Stimulated activated CD4-positive, alpha-beta T cell treated with anti-CD3 and anti-CD28 coated beads, Interleukin-2, amount 100 ng/mL, for 48 hours (primary cell): ENCODE measurements at places on chromosomes 7 and 10.

DNA sequence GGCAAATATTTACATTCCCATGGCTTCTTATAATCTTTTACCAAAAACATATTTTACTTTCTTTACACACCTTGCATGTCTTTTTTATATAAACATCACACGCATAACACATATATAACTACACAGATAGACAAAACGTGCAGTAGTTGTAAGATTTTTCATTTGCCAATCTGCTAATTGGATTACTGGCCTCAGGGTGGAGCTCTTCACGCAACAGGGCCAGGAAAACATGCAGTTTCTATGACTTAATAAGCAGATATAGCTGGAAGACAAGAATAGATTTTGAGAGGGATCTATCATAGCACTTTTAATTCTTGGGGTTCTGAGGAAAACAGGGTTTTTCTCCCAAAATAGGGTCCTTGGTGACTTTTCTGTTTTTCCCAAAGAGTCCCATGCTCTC lies 12.7 kb downstream of the ACADSB start:
- no peak for DNase-seq

GRCh38 chr10:133394801-133395221 lies 854 bp downstream of the MTG1 start:
- no peak for DNase-seq

DNA sequence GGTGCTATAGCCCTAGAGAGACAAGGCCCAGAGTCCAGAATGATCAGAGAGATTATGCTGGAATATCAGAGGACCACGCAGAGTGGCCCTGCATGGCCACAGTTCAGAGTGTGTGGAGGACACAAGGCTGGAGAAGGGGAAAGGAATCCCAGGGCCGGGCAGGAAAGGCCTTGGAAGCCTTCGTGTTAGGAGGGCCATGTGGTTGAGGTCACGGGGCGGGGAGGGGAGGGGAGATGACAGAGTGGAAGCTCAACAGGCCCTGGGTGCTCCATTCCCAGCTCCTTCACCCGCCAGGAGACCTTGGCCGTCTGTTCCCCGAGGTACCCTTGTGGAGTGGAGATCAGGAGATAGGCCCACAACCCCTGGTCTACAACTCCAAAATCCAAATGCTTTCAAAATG lies 13.2 kb upstream of the EN2 start:
- DNase-seq, result no peak

- DNase-seq, result peak; percentile 14
These were observed 871 bp upstream of the GTF2IRD1 start for GRCh38 chr7:74452748-74453321.

DNA sequence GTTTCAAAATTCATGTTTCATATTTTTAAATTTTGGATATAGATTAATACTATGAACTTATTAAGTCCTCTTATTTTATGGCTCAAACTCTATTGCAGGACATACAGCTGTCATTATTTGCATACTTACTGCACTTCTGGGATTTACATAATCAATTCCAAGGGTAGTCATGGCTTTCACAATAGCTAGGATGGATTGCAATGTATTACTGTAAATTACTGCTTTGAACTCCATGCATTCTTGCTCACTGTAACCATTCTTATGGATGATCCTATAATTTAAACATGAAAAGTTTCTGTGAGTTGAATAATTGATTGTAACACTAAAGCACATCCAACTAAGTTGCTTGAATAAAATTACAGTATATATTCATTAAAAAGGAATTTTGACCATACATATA lies 23.5 kb downstream of the GNAT3 start:
- DNase-seq, result no peak

DNA sequence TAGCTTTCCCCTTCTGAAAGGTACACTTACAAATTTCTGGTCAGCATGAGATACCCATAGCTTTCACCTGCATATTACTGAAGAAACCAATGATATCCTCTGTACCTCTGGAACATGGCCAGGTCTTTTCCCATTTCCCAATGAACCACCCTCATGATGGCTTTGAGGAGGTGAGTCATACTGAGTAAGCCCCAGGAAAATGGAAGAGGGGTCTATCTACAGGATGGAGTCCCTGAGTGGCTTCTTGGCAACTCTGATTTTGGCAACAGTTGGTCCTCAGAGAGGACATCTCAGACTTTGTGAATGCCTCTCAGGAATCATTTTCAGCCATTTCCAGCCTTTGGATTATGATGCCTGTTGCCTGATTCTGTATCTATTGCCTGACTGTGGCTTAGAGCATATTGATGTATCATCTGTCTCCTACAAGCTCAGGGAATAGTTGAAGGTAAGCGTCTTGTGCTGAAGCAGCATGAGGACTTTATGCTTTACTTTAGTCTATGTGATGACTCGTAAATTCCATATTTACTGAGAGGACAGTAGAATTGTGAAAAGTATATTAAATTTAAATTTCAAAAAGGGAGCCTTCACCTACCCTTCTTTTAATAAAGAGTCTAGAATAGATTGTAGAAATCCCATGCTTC lies 84.7 kb upstream of the DKK1 start:
- DNase-seq, result no peak

GRCh38 chr7:91800389-91800788 lies 80.1 kb downstream of the MTERF1 start:
- no peak for DNase-seq

- no peak for DNase-seq
These were observed 46.3 kb upstream of the ELMO1 start for GRCh38 chr7:37494926-37495325.

GRCh38 chr7:108069646-108070045 lies 60.5 kb downstream of the LAMB4 start:
- no peak for DNase-seq

DNA sequence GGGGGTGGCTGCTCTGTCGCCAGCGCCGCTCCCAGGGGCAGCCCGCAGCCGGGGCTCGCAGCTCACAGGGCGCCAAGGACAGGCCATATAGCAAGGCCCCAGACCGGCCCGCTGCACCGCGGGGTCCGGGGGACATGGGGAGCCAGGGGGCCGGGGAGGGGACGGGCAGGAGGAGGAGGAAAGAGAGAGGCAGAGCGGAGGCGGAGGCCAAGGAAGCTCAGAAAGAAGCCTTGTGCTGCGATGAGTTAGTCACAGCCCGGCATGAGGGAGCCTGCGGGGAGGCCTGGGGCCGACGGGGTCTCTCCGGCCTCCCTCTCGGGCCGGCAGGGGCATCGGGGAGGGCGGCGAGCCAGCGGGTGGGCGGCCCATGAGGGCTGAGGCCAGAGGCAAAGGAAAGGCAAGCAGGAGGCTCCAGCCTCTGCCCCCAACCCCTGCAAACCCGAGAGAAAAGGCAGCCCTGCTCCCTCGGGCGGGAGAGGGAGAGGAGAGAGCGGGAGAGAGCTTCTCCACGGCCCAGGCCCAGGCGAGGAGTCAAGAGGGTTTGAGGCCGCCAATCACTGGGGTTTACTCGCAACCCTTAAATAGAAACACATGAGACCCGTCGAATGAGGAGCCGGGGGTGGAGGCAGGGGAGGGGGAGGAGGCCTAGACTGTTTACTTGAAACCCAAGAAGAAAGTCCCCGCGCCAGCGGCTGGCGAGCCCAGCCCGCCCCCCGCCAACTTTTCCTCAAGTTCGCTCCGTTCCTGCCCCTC lies 167.9 kb downstream of the NEURL1 start:
- DNase-seq, result no peak

DNA sequence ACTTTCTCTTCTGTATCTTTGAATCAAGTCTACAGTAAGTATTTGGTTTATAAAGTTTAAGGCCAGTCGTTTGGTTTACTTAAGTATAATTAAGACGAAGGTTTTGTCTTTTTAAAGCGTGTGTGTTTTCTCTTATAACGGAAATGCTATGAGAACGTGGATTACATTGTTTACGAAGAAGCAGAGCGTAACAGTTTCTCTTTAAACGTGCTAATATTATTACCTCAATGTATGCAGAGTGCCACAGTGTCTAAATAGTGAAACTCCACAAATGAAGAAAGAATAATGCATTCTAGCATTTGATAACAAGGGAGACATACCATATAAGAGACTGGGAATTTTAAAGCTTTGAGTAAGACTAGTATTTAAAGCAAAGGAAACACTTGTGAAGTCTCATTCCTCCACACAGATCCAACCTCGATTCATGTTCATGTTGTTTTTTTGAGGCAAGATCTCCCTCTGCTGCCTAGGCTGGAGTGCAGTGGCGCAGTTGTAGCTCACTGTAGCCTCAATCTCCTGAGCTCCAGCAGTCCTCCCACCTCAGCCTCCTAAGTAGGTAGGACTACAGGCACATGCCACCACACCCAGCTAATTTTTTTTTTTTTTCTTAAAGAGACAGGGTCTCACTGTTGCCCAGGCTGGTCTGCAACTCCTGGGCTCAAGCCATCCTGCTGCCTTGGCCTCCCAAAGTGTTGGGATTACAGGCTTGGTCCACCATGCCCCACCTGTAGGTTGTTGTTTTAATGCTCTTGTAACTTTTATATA lies 75.1 kb downstream of the ANKRD61 start:
- peak; percentile 17 for DNase-seq

DNA sequence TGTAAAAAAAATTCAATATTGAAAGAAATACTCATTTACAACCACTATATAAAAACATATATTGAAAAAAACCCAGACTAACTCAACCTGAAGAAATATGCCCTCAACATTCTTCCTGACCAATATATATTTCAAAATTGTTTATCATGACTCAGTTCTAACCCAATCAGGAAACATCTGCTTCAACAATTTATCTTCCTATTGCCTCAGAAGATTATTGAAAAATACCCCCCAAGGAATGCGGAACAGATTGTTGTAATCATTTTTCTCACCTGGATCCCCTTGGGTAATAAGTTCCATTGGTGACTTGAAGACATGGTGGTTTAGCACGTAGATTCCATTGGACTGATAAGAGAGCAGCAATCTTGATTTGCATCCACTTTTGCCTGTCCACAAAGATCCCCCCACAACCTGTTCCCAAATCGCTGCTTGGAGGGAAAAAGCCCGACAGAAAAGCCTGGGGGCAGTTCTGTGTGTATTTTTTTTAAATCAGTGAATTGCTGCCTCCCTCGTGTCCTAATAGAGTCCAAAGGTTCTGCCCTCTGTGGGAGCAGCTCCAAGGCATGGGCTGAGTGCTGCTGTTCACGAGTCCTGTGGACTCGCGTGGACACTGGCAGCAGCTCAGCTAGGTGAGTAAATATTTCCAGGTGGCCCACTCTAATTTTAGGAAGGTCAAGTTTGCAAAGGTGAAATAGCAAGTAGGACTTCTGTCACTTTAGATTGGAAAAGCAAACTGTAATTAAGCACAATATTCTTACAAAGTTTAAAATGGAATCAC lies 5.9 kb upstream of the INHBA start:
- DNase-seq, result no peak

DNA sequence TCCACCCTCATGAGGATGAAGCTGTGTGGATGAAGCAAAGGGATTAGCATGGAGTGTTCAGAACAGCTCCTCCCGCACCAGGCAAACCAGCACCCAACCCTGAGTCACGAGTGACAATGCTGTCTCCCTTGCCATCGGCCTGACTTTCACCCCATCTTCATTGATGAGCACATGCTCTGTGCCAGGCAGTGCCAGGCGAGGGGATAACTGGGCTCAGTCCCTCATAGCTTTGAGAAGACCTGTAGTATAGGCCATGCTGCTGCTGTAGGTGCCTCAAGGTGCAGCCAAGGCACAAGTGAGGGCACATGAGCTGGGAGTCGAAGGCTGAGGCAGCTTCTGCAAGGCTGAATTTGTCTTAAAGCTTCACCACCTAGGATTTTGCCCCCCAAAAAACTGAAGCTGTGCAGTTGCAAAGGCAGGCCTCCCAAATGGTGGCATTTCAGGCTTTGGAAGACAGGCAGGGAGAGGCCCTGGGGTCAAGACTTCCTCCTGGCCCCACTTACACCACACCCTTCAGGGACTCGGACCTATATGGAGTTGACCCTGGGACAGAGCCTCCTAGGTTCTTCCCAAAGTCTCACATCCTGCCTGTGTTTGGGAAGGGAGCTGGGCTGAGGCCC lies 54.2 kb upstream of the GDF10 start:
- DNase-seq, result no peak

- DNase-seq, result no peak
These were observed 534.8 kb downstream of the AUTS2 start for GRCh38 chr7:70132852-70133690.

DNA sequence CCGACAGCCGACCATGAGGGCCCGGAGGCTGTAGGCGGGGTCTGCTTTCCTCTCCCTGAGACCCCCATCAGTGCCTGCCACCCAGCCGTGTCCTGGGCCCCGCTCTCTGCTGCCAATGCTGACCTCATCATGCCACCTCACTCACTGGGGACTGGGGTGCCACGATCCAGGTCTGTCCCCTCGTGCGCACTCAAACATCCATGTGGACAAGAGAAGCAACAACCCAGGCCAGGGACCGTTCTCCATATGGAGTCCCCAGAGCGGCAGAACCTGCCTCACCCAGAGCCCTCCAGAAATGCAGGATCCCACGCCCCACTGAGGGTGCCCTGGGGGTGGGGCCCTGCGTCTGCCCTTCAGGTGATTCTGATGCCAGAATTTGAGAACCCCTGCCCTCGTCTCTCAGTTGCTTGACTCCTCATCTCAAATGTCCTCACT lies 210.0 kb upstream of the PPP2R2D start:
- no peak for DNase-seq
